ENCODE measurements at places on chromosomes 3 and 15.

- peak; percentile 75 for DNase-seq
Observed at GRCh38 chr15:60392601-60392985, 5.2 kb downstream of the ANXA2 start.

DNA sequence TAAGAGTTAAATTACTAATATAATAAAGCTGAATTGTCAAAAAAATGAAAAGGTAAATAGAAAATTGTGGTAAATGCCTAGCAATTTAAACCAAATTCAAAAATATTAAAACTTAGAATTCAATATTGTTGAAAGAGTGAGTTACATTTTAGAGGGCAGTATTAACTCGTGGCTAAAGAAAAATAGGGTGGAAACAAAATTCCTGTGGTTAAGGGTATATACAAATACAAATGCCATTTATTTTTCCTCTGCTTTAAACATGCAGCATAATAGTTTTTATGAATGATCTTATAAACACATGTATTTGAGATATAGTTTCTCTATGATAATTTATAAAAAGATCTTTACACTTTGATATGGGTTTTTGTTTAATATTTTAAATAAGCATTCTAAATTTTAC lies 79.0 kb downstream of the NEDD4 start:
- DNase-seq: no peak

GRCh38 chr3:120637851-120638559 lies 41.9 kb downstream of the NDUFB4 start:
- no peak for DNase-seq

GRCh38 chr15:95085056-95085455 lies 853.7 kb downstream of the MCTP2 start:
- DNase-seq: no peak

DNA sequence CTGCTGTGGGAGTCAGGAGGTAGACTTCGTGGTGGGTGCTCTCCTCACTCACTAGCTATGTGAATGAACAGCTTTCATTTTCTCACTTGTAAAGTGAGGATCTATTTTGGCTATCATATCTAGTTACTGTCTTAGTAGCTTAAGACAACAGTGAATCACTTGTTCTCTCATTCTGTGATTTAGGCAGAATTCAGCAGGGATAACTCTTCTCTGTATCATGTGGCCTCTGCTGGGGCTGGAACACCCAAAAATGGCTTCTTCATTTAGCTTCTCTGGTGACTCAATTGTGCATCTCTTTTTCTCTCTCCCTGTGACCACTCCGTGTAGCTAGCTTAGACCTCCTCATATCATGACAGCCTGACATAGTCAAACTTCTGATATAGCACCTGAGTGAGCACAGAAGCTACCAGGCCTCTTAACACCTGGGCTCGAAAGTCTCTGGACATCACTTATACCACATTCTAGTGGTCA lies 68.4 kb downstream of the BFSP2 start:
- no peak for DNase-seq

DNA sequence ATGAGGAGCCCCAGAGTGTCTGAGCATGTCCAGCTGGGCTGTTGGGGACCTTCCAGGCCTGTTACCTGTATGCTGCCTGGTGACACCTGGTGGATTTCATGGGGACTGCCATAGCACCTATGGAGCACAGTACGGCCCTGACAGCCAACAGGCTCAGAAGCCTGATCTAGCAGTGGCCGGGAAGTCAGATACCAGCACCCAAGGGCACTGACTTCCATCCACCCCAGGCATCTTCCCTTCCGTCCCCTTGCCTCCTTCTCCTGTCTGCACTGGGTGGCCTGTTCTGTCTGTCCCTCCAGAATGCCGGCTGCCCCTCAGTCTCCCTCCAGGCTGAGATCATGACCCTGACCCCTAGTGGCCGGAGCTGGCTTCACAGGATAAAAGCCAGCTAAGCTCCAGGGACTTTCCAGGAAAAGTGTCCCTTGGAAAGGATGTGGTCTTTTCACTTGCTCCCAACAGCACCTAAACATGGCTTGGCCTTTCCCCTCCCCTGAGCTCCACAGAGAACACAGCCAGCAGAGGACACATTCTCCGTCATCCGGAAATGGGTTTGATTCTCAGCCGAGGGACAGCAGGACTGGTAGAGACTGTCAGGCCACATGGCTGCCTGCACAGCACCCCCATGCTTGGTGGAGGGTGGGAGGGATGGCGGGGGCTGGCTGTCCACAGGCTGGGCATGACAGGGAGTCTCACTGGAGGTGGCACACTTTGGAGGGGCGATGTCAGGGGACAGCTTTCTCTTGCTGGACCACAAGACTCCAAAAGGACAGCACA lies 9.5 kb downstream of the RPS17 start:
- DNase-seq: peak; percentile 85

DNA sequence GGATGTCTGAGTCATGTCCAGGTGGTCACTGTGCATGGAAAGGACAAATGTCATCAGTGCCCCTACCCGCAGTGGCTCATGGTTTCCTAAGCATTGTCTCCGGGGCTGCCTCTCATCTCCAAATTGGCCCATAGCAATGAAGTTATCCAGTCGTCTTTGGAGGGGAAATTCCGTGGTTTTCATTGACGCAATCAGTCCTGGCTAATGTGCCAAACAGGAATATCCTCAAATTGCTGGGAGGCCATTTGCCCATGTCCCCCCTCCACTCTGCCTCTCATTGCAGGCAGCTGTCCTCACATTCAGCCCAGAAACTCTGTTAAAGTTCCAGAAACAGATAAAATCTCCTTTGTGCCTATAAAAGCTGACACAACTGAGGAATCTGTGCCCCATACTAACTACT lies 81.6 kb downstream of the MCTP2 start:
- no peak for DNase-seq

- peak; percentile 70 for DNase-seq
Observed at GRCh38 chr3:49906073-49906743, 2.5 kb upstream of the MST1R start.

All from activated CD8-positive, alpha-beta memory T cell treated with anti-CD3 and anti-CD28 coated beads, Interleukin-2, amount 10 ng/mL, durations not matched to agents 7 days and 5 days (primary cell).